ENCODE measurements at places on chromosomes 2 and 18. TPM values are rescaled to one million over a fixed set of nuclear protein-coding genes. Genes with fewer than 3 reads are reported as not detected.

GRCh38 chr2:119996148-119996547 is 16.7 kb upstream of the EPB41L5 start:
- no peaks in the 10 kb centered on the region for H3K36me3 ChIP-seq
- H3K4me3 ChIP-seq: no peak overlapping the region
- H3K4me1 ChIP-seq: no peaks in the 10 kb centered on the region
- H3K27me3 ChIP-seq: no peaks in the 10 kb centered on the region

GRCh38 chr2:20107352-20107751 is 55.9 kb upstream of the LAPTM4A start:
- no peak overlapping the region for H3K4me3 ChIP-seq
- no peaks in the 10 kb centered on the region for H3K36me3 ChIP-seq
- H3K4me1 ChIP-seq: no peaks in the 10 kb centered on the region
- no peak for DNase-seq
- H3K27me3 ChIP-seq: peaks cover 17% of the 10 kb centered on the region

GRCh38 chr18:6414118-6414722 is 491 bp downstream of the L3MBTL4 start:
- H3K36me3 ChIP-seq: no peaks in the 10 kb centered on the region
- no peak overlapping the region for H3K27ac ChIP-seq
- H3K27me3 ChIP-seq: no peaks in the 10 kb centered on the region

GRCh38 chr18:70194227-70194890 is 11.1 kb downstream of the RTTN start:
- H3K27me3 ChIP-seq: no peaks in the 10 kb centered on the region
- no peak overlapping the region for H3K4me3 ChIP-seq
- peaks cover 77% of the 10 kb centered on the region for H3K36me3 ChIP-seq
- no peak overlapping the region for H3K27ac ChIP-seq

Gene HOXD9
- not detected for total RNA-seq

Gene HIBCH
- total RNA-seq: 28.3 TPM

Gene ALLC
- not detected for total RNA-seq

Data from K562 (cell line).